Activated gamma-delta T cell (primary cell): ENCODE measurements at places on chromosomes 5 and 9.

GRCh38 chr9:6924149-6924548, 166.4 kb downstream of the KDM4C start:
- DNase-seq = no peak

- DNase-seq = no peak
Observed at GRCh38 chr5:148393390-148393741, 9.6 kb downstream of the FBXO38 start.

- DNase-seq = no peak
Observed at GRCh38 chr5:72093217-72093616, 14.1 kb upstream of the MAP1B start.

- no peak for DNase-seq
Observed at GRCh38 chr9:27633764-27634163, 60.5 kb upstream of the C9orf72 start.

DNA sequence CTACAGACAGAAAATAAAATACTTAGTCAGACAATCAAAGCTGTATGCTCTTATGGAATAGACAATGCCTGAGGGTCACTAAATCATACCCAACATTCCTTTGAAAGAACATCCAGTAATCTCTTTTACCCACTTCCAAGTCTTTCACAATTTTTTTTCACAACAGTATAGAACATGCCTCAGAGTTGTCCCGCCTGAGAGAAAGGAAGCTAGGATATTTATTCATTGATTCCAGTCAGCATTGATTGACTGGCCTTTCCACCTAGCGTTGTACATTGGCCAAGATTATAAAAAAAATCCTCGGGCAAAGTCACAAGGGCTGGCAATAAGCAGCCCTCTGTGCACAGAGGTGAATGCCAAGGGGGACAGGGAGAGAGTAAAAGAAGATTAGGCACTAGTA, 318.1 kb upstream of the PIK3R1 start:
- DNase-seq = no peak

GRCh38 chr5:43000111-43000840, 39.8 kb downstream of the ANXA2R start:
- DNase-seq = no peak

DNA sequence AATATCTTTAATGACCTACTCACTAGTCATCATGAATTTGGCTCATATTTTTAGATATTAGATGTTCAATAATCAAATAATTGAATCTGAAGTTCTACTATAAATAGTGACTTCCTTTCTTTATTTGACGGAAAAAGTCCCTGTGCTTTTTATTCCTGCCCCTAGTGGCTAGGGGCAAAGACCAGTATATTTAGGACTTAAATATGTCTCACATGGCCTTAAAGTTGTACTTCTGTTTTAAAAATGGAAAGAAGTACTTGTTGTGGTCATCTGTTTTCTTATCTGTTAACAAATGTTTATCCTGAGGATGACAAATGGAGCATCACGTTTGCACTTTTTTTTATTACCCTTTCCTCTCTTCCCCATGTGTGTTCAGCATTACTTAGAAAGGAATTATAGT, 89.2 kb upstream of the GRHPR start:
- DNase-seq = no peak

GRCh38 chr9:100063185-100063584, 35.6 kb downstream of the ERP44 start:
- DNase-seq = no peak

DNA sequence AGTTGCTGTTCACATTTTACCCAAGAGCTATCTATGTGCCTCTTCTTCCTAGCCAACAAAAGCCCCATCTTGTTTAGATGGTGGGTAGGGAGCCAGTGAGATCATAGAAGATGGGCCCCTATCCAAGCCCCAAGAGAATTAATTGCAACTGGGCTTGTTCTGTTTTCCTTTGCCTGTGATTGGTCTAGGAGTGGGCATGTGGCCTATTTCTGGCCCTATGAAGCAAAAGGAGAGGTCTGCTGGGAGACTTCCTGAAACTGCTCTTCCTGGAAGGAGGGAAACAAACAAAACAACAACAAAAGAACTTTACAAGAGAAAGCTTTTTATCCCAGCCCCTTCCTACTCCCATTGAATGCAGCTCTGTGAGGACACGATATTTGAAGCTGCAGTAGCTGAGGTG, 32.5 kb upstream of the ALDOB start:
- no peak for DNase-seq

GRCh38 chr9:127291246-127291778, 26.7 kb downstream of the GARNL3 start:
- no peak for DNase-seq

GRCh38 chr5:151255621-151256286, 2.8 kb downstream of the GM2A start:
- no peak for DNase-seq

- DNase-seq = no peak
Observed at GRCh38 chr9:87554171-87554910, 56.7 kb downstream of the DAPK1 start.

GRCh38 chr5:143741421-143741820, 70.5 kb upstream of the HMHB1 start:
- DNase-seq = no peak

DNA sequence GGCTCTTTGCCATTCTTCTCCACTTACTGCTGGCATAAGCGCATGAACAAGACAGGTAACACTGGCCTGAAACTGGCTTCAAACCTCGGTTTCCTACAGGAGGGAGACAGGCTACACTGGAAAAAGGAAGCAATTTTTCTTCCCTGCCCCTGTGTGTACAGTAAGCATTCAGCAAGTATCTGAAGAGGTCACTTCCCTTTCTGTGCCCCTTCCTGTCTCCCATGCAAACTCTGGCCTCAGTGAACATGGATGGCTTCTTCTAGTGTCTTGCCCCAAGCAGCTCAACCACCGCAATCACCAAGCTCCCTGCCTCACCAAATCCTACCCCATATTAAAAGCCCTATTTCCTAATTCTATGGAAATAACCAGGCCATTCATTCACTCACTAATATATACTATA, 42.4 kb downstream of the SERINC5 start:
- DNase-seq = no peak

DNA sequence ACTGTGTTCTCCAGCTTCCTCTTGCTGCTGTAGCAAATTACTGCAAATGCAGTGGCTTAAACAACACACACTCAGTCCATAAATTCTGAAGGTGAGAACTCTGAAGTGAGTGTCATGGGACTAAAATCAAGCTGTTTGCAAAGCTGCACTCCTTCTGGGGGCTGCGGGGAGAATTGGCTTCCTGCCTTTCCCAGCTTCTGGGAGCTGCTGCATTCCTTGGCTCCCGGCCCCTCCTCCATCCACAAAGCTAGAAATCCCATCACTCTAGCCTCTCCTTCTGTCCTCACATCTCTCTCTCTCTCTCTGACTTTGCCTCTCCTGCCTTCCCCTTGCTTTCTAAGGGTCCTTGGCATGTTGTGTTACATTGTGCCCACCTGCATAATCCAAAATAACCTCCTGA, 14.2 kb upstream of the MED10 start:
- no peak for DNase-seq

DNA sequence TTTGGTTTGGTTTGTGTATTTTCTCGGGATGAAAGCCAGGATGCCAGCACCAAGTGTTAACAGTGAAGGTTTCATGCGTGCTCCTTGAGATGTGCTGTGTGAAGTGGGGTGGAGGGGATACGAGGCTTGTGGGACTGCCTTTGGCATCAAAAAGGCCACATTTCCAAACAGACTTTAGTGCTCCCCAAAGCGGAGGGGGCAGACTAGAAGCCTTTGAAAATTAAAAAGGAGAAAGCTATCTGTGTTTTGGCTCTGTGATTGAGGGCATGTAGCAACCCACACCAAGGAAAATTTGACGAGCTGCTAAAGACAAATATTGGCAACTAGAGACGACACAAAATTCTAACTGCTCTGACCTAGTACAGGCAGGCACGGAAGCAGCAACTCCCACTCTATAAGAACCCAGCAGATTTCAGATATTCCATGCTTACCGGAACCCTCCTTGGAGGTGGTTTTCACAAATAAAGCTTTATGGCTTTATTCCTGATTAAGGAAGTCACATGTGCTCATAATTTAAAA, 154.5 kb downstream of the ARSB start:
- no peak for DNase-seq

DNA sequence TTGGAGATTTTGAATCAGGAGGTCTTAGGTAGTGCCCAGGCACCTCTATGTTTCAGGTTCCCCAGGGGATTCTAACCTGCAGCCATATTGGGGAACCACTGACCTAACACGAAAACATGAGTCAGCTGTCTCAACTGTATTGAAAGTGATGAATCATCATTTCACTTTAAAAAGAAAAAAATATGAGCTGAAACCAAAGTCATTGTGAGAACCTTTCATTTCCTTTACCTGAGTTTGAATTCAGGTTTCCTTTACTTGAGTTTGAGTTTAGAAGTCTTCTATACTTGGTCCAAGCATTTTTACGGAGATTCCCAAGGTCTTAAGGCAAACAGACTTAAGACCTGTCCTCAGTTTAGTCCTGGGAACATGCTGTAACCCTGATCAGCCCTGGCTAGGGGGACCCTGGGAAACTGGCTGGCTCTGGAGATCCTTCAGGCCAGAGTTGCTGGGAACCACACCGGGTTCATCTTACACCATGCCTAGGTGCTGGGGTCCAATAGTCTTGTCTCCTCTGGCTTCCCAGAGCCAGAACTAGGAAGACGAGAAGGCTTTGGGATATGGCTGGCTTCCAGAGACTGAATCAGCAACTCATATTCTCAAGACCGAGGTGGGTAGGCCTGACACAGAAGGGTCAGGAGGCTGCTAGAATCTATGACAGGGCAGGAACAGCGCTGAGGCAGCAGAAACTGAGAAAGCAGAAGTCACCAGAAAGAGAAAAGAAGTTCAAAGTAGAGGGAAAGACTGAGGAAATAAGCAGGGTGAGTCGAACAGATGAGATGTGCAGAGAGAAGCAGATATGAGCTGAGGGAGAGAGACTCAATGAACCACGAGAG, 16.4 kb upstream of the PDCD1LG2 start:
- no peak for DNase-seq

GRCh38 chr9:124511891-124512805, 4.9 kb upstream of the NR5A1 start:
- DNase-seq = no peak

GRCh38 chr5:170783498-170784247, at the start of gene GABRP:
GABRP (plus strand) TSS chr5:170783725; CDS start chr5:170788616, 4,891 bp downstream.
- DNase-seq = no peak

GRCh38 chr5:123116058-123116457, 27.0 kb downstream of the PRDM6 start:
- DNase-seq = no peak

DNA sequence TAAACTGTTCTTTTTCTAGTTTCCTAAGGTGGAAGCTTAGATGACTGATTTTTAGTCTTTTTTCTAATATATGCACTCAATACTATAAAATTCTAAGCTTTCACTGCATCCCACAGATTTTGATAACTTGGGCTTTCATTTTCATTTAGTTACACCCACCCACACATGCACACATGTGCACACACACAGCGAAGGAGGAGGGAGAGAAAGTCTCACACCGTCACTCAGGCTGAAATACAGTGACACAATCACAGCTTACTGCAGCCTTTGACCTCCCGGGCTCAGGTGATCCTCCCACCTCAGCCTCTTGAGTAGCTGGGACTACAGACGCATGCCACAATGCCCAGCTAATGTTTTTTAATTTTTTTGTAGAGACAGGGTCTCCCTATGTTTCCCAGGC, 96.5 kb downstream of the SMIM23 start:
- DNase-seq = no peak

DNA sequence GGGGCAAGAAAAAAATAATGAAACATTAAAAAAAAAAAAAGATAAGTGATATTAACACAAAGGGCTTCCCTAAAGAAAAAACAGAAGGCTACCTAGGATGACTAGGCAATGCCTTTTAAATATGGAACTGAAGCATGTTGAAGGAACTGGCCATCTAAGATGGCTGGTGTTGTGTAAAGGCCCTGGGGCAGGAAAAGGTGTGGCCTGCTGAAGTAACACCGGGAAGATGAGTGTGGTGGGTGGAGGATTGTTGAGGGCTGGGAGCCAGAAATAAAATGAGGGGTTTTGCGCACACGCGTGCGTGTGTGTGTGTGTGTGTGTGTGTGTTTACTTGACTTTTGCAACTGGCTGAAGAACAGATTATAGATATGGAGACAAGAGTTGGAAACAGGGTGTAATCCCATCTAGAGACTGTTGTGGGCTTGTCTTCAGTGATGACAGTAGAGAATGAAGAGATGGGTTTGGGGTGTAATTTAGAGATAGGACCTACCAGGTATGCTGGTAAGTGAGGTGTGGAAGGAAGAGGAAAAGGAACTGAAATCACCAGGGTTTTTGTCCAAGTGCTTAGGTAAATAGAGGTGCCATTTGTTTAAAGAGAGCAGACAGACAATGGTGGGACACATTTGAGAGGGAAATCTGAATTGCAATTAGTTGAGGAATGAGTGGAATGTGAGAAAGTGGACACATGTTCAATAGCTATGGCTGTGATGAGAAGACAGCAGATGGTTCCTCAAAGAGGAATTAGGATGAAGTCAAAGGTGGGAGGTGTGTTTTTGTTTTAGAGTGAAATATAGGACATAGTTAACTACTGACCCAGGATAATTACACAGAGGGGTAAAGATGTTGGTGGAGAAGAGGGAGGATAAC, 33.9 kb downstream of the RAD23B start:
- DNase-seq = no peak

- no peak for DNase-seq
Observed at GRCh38 chr5:1516615-1517601, 6.9 kb downstream of the LPCAT1 start.

- DNase-seq = no peak
Observed at GRCh38 chr9:113205861-113206260, 15.2 kb downstream of the FKBP15 start.

- DNase-seq = no peak
Observed at GRCh38 chr5:115872447-115872846, 30.7 kb downstream of the AP3S1 start.

- no peak for DNase-seq
Observed at GRCh38 chr5:166909040-166909439, 1382.4 kb upstream of the WWC1 start.

DNA sequence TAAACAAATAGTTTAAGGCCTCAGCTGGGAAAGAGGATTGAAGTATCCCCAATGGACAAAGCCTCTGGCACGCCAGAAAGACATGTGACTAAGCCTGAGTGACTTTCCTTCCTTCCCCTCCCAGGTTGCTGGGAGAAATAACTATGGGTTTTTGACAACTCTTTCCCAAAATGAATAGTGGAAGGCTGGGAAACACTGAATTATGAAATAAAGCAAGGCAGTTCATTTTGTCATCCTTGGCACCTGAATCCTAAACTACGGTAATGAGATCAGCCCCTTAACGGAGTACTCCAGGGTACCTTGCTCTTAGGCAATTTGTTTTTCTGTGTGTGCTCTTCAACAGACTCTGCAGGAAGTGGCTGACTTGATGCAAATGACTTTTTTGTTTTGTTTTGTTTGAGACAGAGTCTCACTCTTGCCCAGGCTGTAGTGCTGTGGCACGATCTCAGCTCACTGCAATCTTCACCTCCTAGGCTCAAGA, 75.2 kb downstream of the LMNB1 start:
- no peak for DNase-seq
